ENCODE measurements at places on chromosomes 2 and 18.

GRCh38 chr2:107430006-107430405, 396.7 kb upstream of the RGPD4 start:
- no peak for DNase-seq

GRCh38 chr2:9097239-9097638, 93.8 kb upstream of the MBOAT2 start:
- no peak for DNase-seq

- no peak for DNase-seq
These were observed 15.2 kb upstream of the PLEKHM3 start for GRCh38 chr2:208040199-208041171.

- no peak for DNase-seq
These were observed 641.7 kb upstream of the NRXN1 start for GRCh38 chr2:51673628-51674027.

DNA sequence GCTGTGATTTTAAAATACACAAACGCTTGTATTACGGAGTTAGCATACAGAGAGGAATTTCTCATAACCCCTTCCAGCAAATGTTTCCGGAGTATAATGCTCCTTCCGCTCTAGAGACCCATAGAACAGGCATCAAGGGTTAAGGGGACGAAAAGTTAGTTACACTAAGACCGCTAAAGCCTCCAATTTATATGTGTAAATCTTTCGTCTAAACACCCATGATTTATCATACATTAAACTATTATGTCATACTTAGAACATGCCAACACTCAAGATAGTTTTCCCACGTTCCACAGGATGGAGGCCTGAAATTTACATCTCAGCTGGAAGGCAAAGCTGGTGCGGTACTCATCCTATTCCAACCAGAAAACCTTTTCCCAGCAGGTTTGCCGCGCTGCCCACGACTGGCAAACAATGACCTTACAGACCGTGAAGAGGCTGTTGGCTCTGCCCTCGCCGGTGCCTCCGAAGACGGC, 650 bp downstream of the ORMDL1 start:
- no peak for DNase-seq

DNA sequence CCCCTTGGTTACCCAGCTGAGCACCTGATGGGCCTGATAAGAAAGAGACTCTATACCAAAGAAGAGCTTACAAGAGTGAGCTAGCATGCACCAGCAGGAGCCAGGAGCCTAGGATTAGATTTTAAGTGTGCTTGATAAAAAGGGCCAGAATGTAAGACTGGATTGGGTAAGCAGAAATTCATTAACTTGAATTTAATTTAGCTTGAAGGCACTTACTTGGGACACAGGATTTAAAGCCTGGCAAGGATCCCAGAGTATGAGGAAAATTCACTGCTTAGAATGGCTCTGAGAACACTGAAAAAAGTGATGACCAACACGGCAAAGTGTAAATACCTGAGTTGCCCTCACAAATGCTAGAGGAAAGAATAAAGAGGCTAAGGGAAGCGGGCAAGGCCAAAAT, 91.3 kb upstream of the RBBP8 start:
- DNase-seq: no peak

DNA sequence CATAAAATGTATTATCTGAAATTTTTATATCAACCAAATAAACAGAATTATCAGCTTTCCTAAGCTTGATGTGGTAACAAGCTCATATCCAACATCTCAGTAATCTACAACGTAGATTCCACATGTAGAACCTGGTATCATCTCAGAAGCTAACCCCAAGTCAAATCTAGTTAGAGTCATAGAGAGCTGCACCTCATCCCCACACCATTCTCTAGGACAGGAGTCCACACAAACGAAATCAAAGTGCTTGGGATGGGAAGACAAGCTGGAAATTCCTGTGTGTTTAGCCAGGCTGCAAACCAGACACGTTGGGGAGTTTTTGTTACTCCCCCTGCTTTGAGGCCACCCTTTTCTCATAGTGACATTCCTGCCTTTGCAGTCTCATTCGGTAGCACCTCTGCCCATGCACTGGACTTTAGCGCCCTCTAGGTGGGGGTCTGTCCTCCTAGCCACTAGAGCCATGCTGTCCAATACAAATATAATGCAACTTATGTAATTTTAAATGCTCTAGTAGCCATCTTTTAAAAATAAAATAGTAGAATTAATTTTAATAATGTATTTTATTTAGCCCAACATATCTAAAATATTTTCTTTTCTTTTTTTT, 28.1 kb upstream of the SATB2 start:
- peak; percentile 15 for DNase-seq

- no peak for DNase-seq
These were observed 363.6 kb downstream of the LPIN1 start for GRCh38 chr2:12110074-12110473.

GRCh38 chr18:24346254-24346653, 51.4 kb downstream of the OSBPL1A start:
- no peak for DNase-seq

DNA sequence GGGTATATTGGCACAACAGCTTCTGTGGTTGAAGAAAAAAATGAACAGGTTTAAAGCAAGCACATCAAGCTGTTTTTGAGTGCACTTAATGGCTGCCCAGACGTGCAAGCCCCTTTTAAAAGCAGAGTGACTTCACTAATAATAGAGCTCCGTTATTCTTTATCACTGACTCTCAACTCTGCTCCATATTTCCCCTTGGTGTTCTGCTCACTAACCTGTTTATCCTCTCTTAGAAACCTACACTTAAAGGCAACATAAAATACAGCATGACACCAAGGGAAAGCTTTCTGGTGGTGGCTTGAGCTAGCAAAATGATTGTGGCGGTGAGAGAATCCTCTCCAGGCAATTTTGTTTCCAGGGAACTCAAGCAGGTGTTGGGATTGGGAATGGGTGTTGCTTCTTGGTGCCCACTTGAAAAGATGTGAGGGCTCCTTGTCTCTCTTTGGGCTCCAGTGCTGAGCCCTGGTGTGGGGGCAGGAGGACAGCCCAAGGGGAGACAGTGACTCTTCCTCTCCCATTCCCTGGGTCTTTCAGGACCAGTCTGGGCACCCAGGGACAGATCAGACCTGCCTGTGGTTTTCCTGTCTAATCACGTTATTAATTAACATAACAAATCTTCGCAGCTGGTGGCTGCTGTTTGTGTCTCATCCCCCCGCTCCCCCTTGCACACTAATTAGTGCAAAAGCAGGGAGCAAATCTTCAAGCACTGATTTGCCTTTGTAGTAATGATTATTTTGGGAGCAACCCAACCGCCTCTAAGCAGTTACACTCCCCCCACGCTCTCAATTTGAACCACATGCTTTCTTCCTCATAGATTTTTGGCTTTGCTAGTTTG, 289.4 kb upstream of the CXCR4 start:
- no peak for DNase-seq

DNA sequence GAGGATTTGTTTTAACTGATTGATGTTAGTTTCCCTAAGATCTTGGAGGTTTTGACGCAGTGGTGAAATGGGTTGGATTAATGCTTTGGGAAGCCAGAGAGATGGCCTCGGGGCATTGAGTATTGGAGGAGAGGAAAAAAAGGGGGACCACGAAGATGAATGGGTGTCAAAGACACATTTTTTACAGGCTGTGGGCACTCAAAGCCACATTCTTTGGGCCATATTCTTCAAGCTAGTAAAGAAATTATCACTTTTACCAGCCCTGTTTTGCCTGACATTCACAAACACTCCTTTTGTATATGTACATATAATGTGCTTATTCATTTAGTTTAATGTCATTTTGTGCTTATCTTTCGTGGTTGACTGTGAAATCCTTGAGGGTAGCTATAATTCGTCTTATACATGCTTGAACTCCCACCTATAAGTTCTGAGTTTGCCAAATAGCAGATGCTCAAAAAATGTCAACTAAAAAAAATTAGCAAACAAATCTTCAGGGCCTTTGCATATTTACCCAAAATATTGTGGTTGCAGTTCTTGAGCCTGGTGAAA, 146.3 kb downstream of the ARL6IP6 start:
- DNase-seq: no peak

- no peak for DNase-seq
These were observed 476.3 kb upstream of the VWC2L start for GRCh38 chr2:213934560-213934959.

DNA sequence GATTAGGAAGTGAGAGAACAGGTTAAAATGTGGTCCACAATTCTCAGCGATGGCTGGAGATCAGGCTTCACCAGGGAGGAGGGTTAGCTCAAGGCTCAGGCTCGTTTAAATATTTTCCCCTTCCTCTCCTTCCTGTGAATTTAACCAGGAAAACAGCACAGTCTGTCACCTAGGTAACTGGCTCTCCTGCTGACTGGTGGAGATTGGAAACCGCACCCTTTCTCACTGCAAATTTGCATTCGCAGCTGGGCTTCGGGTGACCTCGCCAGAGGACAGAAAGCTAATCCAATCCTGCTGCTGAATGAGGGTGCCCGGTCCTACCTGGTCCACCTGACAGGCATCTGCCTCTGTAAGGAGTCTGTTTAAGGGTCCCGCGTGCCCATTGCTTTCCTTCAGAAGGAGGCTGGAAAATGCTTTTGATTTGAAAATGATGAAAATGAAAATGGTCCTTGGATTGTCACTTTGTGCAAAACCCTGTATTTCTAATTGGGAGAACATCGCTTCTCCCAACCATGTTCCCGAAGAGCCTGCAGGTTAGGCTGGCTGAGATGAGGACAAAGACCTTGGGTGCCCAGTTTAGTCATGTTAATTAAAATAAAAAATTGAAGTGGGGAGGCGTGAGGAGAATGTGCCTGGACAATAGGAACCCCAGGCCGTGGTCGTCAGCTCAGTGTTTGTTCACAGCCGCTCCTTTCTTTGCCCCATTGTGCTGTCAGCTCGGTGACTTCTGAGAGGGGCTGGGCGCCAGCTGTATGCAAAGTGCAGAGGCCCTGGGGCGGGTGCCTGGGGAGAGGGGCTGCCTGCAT, 43.4 kb upstream of the MTCL1 start:
- no peak for DNase-seq

GRCh38 chr2:127422559-127423477, 4.6 kb downstream of the PROC start:
- DNase-seq: no peak
